HepG2 (cell line): ENCODE measurements at places on chromosomes 4 and X. TPM values are rescaled to one million over a fixed set of nuclear protein-coding genes. Genes with fewer than 3 reads are reported as not detected.

TMEM271 gene
- total RNA-seq = not detected in 2 replicates

ANKRD37 gene
- total RNA-seq = 1.9 and 2.2 TPM in 2 replicates

GAGE1 gene
- not detected in 2 replicates for total RNA-seq

ADGRL3 gene
- 0.04 TPM in 2 replicates for total RNA-seq

PDZD4 gene
- total RNA-seq = not detected in 2 replicates

ITIH6 gene
- not detected in 2 replicates for total RNA-seq

XAGE1A gene
- total RNA-seq = not detected in 2 replicates

NLGN4X gene
- not detected in 2 replicates for total RNA-seq

HAND2 gene
- not detected in 2 replicates for total RNA-seq

ERAS gene
- total RNA-seq = 0.22 TPM in 1 of 2 replicates, not detected in the other

RBM46 gene
- total RNA-seq = not detected in 2 replicates

GPRIN3 gene
- total RNA-seq = not detected in 2 replicates

RNF128 gene
- total RNA-seq = 9.7 and 18.5 TPM in 2 replicates

BANK1 gene
- 0.15 TPM in 2 replicates for total RNA-seq

S100G gene
- total RNA-seq = not detected in 2 replicates

DIAPH2 gene
- 8.3 and 8.5 TPM in 2 replicates for total RNA-seq

TCP11X2 gene
- total RNA-seq = not detected in 2 replicates

TEX13C gene
- total RNA-seq = not detected in 2 replicates

BEX4 gene
- not detected in 2 replicates for total RNA-seq
